ENCODE measurements at places on chromosomes 1 and 21.

DNA sequence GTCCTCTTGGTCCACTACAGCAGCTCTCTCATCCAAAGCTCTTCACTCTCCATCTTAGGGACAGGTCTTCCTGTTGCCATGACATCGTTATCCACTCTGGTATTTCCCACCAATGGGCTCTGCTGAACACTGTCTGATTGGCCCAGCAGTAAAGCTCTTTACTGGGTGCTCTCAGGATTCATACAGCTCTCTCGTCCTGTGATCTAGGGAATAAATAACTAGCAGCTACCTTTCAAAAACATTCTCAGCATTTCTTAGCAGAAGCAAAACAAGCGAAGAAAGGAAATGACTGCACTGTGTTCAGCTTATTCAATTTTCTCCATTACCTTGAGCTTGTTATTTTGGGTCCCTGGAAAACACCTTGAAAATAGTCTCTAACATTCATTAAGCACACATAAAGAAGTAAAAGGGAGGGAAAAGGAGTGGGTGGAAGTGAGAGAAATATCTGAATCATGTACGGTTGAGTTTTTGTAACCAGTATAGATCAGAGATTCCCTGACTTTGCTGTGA lies 163.4 kb upstream of the SGIP1 start:
- no peak for DNase-seq

DNA sequence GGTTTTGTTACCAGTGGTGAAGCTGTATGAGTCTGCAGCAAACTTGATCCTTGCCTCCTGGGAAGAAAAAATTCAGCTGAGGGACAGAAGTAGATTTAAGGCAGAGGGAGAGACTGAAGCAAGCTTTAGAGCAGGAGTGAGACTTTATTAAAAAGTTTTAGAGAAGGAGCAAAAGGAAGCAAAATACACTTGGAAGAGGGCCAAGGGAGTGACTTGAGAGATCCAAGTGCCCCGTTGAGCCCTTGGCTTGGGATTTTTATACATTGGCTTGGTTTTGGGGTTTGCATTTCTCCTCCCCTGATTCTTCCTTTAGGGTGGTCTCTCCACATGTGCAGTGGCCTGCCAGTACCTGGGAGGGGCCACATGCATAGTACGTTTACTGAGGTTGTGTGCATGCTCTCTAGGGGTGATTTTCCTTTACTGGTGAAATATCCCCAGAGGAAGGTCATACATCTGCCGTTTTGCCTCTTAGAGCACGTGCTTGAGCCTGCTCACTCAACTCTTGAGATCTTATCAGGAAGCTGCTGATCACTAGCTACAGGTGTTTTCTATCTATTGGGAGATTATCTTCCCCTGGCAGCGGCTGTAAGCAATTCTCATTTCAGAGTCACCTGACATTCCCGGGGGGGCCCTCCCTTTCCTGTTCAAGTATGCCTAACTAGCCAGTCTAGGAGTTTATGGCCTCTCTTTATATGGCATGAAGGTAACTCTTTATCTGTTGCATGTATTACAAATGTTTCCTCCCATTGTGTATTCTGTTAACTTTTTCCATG lies 20.3 kb downstream of the FASLG start:
- DNase-seq, result no peak

- DNase-seq, result peak; percentile 57
These were observed 68.1 kb downstream of the JAK1 start for GRCh38 chr1:64898107-64898861.

- DNase-seq, result no peak
These were observed at the start of gene COL6A2 for GRCh38 chr21:46097336-46098293. Gene COL6A2, plus strand, starts transcription at chr21:46098112.

- no peak for DNase-seq
These were observed 27.2 kb upstream of the KIF21B start for GRCh38 chr1:201050515-201051277.

- no peak for DNase-seq
These were observed 14.1 kb upstream of the TIAM1 start for GRCh38 chr21:31358158-31358557.

DNA sequence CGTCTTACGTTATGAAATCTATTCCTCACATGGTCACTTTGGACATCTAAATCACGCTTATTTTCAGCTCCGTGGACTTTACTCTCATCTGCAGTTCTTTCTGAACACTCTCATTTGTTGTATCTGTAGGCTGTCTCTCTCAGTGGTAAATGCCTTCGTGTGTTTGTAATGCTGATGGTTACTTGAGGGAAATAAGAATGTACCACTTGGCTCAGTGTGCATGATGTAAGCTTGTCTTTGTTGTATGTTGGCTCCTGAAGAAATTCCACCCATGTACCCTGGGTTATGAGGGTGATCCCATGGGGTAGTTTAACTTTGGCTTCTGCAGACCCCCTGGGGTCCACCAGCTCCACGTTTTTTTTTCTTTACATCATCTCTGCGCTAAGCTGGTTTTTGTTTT lies 378.4 kb downstream of the SETD4 start:
- no peak for DNase-seq

- DNase-seq, result no peak
These were observed 5.2 kb upstream of the CSF1 start for GRCh38 chr1:109905491-109905890.

DNA sequence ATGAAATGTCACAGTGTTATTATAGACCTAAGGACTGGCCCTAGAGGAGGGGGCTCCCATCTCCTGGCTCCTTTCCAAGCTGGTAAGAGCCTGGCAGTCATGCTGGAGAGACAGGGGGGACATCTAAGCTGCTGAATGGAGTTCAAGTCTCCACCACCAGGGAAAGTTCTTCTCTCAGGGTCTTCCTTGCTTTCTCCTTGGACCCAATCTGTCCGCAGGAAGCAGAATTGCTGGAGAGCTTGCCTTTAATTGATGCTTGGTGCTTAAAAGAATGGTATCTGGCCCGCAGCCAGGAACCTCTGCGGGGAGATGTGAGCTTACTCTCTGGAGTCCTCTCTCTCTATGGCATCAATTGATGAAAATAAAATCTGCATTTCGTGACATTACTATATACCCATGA lies 25.1 kb downstream of the IRF2BP2 start:
- DNase-seq, result no peak

GRCh38 chr1:1112237-1112985 lies 3.5 kb downstream of the C1orf159 start:
- DNase-seq, result no peak

DNA sequence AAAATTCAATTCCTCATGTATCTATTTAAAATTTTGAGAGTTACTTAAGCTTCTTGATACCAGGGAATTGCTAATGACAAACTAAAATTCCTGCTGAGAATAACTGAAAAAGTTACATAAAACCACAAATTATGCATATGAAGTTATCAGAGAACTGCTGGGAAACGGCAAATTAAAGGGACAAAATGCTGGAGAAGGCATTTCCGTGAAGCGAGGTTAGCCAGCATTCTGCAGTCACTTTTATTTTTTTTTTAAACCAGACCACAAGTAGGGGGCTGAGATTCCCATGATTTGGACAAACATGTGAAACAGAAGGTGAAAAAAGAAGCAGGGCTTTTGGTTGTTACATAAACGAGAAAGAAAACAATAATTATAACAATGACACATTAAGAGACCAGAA lies 737.6 kb upstream of the CHRM3 start:
- no peak for DNase-seq

DNA sequence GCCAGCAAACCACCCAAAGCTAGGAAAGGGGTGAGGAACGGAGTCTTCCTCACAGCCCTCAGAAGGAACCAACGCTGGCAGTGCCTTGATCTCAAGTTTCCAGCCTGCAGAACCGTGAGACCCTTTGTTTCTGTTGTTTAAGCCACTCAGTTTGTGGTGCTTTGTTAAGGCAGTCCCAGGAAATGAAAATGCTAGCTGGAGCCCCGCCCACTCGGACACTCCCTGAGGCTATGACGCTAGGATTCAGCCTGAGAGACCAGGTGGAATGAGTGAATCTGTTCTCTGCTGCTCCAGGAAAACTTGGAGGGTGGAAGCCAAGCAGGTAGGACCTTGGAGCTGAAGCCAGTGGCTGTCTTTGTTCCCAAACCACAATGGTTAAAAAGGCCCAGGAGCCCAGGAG lies 196.5 kb upstream of the POU3F1 start:
- no peak for DNase-seq

GRCh38 chr1:27505420-27505680 lies 15.4 kb upstream of the WASF2 start:
- no peak for DNase-seq

DNA sequence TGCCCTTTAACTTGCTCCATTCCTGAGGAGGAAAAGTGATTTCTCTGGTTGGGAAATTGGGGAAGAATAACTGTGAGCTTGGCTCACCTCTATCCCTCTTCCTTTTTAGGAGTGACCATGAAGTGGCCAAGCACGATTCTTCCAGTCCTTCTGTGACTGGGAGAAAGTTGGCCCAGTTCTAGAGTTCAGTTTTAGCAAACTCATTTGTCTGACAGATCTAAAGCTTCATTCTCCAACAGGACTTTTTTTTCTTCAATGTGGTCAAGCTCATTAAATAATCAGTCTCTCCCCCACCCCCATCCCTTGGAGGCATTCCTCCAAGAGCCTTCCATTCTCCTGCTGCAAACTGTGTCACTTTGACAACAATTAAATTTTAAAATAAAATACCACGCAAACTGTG lies 6.4 kb upstream of the AGL start:
- DNase-seq, result no peak

- DNase-seq, result no peak
These were observed 18.8 kb downstream of the PGBD5 start for GRCh38 chr1:230407351-230407750.

DNA sequence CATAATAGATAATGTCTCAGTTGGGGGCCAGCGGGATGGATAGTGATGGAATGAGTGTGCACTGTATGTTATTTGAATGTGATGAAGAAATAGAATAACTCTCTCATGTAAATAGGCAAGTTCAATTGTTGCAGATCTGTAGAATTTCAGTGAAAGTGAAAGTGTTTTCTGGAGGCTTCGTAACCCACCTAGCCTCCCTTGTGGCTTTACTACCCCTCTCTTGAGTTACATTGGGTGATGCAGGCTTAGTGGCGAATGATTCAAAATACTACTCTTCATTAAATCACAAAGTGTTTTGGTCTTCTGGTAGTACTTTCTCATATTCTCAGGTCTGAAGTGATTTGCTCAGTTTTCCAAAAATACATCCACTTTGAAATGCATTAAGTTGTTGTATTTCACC lies 411.9 kb downstream of the ZP4 start:
- DNase-seq, result no peak

GRCh38 chr21:39124681-39125251 lies 58.5 kb downstream of the PSMG1 start:
- DNase-seq, result no peak

- DNase-seq, result no peak
These were observed 16.8 kb downstream of the VCAM1 start for GRCh38 chr1:100736324-100736723.

GRCh38 chr1:3441410-3441847 lies 13.0 kb upstream of the ARHGEF16 start:
- no peak for DNase-seq

GRCh38 chr1:43564551-43565348 lies 34.1 kb downstream of the PTPRF start:
- DNase-seq, result no peak

DNA sequence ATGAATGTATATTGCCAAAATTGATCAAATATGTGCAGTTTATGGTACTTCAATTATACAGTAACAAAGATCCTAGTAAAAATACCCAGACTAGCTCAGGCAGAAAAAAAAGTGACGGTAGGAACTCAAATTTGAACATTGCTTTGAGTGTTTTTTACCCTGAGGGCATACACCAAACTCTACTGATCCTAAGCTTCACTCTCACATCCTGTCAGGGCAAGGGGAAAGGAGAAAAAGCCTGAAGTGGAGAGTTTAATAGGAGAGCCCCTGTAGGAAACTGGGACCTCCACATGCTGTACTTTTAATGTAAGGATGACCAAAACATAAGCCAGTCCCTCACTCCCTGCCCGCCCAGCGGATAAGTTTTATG lies 59.8 kb upstream of the GNG12 start:
- no peak for DNase-seq

GRCh38 chr1:204075139-204075521 lies 2.2 kb downstream of the SOX13 start:
- DNase-seq, result no peak

DNA sequence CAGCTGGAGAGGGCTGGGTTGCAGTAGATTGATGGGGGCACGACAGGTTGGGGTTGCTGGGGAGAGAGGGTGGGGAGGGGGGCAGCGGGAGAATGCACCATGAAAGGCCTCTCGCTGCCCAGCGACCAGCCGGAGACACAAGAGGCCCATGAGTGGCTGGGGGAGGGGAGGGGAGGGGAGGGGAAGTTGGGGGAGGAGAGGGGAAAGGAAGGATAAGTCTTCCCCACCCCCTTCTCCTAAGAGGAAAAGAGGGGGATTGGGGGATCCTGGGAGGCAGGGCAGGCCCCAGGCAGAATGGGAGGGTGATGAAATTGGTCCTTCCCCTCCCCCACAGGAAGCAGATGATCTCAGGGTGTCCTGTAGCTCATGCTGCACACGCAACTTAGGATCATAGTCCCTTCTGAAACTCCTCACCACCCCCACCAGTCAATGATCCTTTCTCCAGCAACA lies 45.7 kb downstream of the PAX7 start:
- no peak for DNase-seq

GRCh38 chr1:227788271-227789083 lies 27.0 kb upstream of the PRSS38 start:
- DNase-seq, result peak; percentile 61

- DNase-seq, result no peak
These were observed 8.8 kb downstream of the KLHDC7A start for GRCh38 chr1:18489417-18490143.

DNA sequence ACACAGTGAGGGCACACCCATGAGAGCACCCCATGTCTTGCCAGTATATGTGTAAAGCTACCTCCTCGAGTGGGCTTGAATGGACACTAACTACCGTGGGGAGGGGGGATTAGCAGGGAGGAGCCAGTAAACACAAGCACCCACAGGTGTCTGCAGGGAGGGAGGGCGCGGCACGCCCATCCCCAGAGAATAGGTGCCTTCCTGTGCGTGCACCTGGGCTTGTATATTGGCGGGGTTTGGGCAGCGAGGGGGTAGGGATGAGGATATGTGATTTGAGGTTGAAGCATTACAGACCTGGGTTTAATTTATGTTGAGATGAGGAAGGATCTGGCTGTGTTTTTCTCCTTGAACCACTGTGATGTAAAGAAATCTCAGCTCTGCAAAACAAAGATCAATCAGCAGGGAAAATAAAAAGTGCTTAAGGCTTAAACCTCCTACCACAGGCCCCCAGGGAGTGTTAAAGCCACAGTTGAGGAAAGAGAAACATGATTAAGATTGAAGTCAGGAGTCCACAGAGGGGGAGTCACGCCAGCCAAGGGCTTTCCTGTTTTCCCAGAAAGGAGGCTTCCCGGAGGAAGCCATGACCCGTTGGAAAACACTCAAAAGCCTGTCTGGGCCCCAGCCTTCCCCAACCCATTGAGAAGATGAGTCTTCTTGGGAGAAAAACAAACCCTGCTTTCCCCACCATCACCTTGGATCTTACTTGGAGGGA lies 80.0 kb downstream of the CAMK2N1 start:
- no peak for DNase-seq

- DNase-seq, result peak; percentile 62
These were observed 69.8 kb upstream of the SSBP3 start for GRCh38 chr1:54475946-54476516.

DNA sequence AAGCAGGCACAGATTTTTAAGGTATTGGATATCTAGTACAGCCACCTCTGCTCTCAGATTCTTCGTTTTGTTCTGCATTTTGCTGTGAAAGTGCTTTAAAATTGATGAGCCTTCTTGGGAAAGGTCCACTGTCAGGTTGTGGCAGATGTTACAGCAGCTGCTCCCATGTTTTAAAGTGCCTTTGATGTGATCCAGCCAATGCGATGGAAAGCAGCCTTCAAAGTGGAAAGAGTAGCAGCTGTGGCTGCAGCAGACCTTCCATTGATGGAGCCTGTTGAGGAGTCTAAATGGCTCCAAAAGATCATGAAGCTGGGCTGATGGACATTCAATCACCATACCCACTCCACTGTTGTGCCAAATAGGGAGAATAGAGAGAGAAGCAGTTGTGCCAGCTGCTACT lies 816.9 kb downstream of the PLA2G4A start:
- peak; percentile 63 for DNase-seq

Data from NCI-H1694 (cell line).